ENCODE measurements at places on chromosomes 2 and 18.

DNA sequence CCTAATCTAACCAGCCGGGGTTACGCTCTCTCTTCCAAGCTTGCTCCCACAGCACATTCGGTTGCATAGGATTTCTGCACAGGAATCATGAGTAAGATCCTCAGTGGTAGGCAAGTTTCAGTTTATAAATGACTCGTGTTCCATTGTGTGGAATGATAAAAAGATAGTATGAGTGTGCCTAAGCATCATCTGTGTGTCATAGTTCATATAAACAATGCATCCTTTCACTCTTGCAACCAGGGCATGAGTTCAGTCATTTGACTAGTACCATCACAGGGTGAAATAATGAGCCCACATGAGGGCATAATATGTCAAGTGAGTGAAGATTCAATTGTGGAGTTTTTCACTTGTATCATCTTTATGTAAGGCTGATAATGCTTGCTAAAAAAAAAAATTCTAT is 417.1 kb upstream of the CDH2 start:
- H3K4me1 ChIP-seq = no peaks in the 10 kb centered on the region
- no peaks in the 10 kb centered on the region for H3K27me3 ChIP-seq
- no peak overlapping the region for H3K4me3 ChIP-seq
- no peak overlapping the region for H3K27ac ChIP-seq

DNA sequence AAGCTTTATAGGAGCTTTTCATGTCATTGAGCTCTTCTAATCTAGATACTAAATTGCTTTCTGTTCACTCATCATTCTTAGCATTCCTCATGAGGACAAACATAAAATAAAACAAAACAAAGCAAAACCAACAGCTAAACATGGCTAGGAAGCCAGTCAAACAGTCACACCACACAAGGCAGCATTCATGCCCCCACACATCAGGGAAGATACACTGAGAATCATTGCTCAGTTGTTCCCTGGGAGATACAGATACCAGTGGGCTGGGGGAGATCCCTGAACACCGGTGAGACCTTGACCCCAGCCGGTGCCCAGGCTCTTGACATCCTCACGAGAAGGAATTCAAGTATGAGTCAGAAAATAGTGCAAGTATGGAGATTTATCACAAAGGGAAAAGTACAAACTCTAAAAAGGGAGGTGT is 177.9 kb upstream of the ARL4C start:
- no peak for DNase-seq
- no peak overlapping the region for H3K4me3 ChIP-seq
- H3K27me3 ChIP-seq = no peaks in the 10 kb centered on the region
- H3K36me3 ChIP-seq = no peaks in the 10 kb centered on the region

- H3K27me3 ChIP-seq = no peaks in the 10 kb centered on the region
- DNase-seq = no peak
- no peak overlapping the region for H3K4me3 ChIP-seq
- no peaks in the 10 kb centered on the region for H3K4me1 ChIP-seq
- H3K27ac ChIP-seq = no peak overlapping the region
Measured at GRCh38 chr2:7133521-7133920, 216.3 kb downstream of the RNF144A start.

DNA sequence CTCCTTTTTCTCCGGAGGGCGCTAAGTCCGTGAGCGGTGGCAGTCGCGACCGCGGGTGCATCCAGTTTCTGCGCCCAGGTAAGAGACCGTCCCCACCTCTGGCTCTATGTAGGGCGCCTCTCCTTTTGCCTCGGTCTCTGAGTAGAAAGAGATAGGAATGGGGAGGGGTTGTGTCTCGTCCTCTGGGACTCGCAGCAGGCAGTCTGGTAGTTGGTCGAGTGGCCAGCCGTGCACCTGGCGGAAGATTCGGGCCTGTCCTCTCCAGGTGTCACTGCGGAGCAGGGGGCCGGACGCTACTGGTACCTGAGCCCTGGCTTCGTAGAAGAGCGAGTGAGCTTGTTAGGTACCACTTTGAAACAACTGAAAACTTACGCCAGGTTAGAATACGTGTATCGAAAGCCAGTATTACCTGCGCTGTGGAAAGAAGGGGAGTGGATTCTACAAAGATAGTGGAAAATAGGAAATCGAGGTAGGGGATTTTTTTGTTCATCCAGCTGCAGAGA is 403 bp downstream of the MAP2 start:
- H3K4me1 ChIP-seq = peaks cover 16% of the 10 kb centered on the region
- H3K36me3 ChIP-seq = no peaks in the 10 kb centered on the region
- peak overlapping the region; percentile 42 for H3K27ac ChIP-seq
- H3K4me3 ChIP-seq = peak overlapping the region; percentile 87
- peaks cover 17% of the 10 kb centered on the region for H3K27me3 ChIP-seq

DNA sequence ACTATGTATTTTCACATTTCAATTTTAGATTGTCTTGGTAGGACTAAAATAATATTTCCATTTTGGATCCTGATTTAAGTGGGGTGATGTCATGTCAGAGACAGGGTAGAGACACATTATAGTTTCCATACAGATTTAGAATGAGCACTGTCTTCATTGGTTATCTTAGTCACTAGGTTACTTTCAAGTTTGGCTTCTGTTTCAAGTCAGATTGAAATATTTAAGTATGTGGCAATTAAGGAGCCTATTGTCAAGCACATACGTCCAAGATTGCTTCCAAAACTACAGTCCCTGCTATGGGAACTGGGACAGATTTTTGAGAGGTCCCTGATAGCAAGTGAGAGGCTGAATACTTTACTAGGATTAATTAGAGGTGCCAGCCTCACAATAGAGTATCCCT is 89.2 kb upstream of the FAM117B start:
- no peak for DNase-seq
- H3K36me3 ChIP-seq = peaks cover 10% of the 10 kb centered on the region
- no peak overlapping the region for H3K4me3 ChIP-seq
- H3K4me1 ChIP-seq = no peaks in the 10 kb centered on the region
- no peak overlapping the region for H3K27ac ChIP-seq

- no peaks in the 10 kb centered on the region for H3K27me3 ChIP-seq
- H3K4me3 ChIP-seq = no peak overlapping the region
- no peak for DNase-seq
- no peak overlapping the region for H3K27ac ChIP-seq
Measured at GRCh38 chr18:56086176-56086575, 498.2 kb upstream of the TCF4 start.

DNA sequence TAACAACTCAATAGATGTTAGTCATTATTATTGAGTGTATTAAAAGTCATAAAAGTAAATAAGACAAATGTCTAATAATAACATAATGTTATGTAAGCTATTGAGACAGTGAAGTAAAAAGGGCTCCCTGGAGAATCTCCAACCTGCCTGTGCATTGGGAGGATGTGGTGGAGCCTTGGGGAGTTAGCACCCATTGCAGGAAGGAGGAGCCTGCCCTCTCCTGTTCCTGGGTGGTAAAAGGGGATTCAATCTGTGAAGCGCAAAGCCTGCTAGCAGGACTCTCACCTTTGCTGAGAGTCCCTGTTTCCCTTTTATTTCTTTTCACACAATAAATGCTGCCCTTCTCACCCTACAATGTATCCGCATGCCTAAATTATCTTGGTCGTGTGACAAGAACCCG is 206.1 kb downstream of the RAB3GAP1 start:
- H3K4me1 ChIP-seq = no peaks in the 10 kb centered on the region
- H3K36me3 ChIP-seq = no peaks in the 10 kb centered on the region
- no peak overlapping the region for H3K4me3 ChIP-seq
- DNase-seq = no peak
- no peak overlapping the region for H3K27ac ChIP-seq

DNA sequence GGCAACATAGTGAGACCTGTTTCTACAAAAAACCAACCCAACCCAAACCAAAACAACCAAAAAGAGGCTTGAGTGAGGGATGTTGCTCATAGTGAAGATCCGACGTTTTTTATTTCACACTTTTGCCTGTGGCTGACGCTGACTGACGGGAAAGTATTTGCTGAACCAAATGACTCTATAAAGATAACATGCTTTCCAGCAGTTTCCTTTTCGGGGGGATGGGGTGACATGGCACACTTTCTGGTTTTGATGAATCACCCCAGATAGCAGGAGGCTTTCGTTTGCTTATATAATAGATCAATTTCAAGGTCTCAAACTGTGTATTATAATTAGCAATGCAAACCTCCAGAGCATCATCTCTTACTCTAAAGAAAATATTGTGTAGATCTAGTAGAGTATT is 150.8 kb downstream of the AQP4 start:
- H3K27me3 ChIP-seq = peaks cover 7% of the 10 kb centered on the region
- no peak overlapping the region for H3K27ac ChIP-seq
- H3K36me3 ChIP-seq = no peaks in the 10 kb centered on the region
- H3K4me1 ChIP-seq = peaks cover 16% of the 10 kb centered on the region
- H3K4me3 ChIP-seq = no peak overlapping the region

DNA sequence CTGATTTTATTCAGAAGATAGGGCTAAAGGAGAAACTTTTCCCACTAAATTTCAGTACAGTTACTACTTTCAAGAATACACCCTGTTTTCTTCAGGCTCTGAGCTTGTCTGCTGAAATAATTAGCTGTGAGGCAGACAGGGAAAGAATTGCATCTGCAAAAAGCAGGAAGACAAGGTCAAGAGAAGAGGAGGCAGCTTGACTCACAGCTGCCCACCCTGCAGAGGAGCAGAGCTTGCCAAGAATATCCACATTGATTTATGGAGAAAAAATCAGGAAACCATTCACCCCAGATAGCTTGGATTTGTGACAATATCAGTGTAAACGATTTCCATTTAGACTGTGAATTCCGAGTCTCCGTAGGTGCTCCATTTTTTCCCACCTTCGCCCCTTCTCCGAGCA is 49.0 kb downstream of the ACTR2 start:
- H3K27ac ChIP-seq = no peak overlapping the region
- H3K36me3 ChIP-seq = peaks cover 10% of the 10 kb centered on the region
- H3K4me3 ChIP-seq = no peak overlapping the region

DNA sequence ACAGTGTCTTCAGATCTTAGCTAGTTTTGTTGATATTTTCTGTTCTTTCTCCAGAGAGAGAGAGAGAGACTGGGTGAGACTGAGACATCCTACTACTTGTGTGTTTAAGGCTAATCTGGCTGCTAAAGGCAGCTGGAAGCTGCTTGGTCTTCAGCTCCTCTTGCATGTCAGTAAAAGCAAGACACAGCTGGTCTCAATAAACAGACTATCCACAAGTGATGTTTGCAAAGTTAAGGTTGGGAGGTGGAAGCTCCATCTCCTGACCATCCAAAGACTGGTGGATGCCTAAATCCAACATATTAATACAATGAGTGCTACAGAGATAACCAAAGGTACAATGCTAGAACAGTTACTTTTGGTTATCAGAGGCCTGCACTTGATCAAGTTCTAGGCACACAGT is 17.8 kb downstream of the ERFE start:
- H3K4me3 ChIP-seq = no peak overlapping the region
- peaks cover 30% of the 10 kb centered on the region for H3K36me3 ChIP-seq
- H3K27ac ChIP-seq = no peak overlapping the region
- no peaks in the 10 kb centered on the region for H3K4me1 ChIP-seq
- H3K27me3 ChIP-seq = no peaks in the 10 kb centered on the region
- DNase-seq = no peak

DNA sequence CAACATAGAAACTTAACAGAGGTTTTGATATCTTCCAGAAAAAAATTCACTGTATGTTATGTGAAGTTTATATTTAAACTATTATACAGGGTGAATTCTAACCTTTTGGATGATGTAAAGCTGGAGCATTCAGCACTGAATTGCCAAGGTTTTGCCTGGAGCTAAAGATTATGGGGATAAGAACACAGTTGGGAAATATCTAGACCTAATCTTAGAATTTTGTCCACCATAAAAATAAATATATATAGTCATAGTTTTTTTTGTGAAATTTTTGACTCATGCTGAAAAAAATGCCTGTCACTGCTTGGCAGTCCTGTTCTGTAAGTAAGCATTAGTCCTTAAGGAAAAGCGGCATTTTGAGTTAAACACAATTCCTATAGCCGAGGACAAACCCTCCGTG is 339.3 kb upstream of the TMEFF2 start:
- no peaks in the 10 kb centered on the region for H3K36me3 ChIP-seq
- no peak for DNase-seq
- no peaks in the 10 kb centered on the region for H3K27me3 ChIP-seq
- H3K4me3 ChIP-seq = no peak overlapping the region
- no peak overlapping the region for H3K27ac ChIP-seq

DNA sequence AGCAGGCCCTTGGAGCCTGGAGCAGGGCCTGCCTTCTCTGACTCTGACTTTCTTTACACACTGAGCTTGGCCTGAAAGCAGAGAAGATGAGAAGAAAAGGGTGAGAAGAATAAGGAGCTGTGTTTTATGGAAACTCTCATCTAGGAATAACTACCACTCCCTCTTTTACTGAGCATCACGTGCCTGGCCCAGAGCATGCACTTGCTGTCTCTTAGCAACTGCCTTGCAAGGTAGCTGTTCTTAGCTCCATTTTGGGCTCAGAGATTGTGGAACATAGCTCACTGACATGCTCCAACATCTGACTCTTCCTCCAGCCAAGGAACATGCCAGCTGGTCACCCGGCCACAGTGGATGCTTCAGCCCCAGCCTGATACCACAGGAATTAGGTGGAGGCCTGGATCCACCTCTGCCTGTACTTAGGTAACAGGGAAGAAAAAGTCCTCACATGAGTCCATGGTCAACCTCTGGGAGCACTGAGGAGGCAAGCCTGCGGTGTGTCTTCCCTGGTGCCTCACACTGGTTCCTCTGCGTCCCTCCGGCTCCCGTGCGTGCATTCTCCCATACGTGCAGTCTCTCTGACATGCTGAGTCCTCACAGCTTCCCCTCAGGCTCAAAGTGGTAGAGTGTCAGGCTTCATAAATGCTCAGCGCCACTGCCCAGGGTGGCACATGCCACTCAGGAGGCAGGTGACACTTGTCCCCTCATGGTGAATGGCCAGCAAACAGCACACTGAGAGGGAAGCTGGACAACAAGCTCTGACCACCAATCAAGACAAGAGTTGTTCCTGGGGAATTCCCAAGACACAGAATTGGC is 35.7 kb downstream of the AMER3 start:
- peak; percentile 29 for DNase-seq
- H3K4me1 ChIP-seq = no peaks in the 10 kb centered on the region
- peaks cover 23% of the 10 kb centered on the region for H3K27me3 ChIP-seq

DNA sequence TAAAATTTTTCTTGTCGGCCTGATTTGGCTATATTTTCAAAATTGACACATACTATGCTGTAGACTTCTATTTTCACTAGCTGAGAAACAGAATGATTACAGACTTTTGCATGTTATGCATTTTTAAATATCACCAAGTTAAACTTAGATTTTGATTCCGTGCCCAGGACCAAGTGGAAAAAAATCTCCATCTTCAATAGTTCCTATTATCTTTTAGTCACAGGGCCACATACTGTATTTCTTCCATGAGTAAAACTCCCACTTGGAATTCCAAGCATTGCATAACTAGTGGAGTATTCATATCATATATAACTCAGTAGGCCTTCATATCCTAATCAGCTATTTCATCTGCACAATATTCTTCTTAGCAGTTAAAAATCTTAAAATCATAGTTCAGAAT is 470.9 kb downstream of the ARHGAP15 start:
- H3K4me1 ChIP-seq = peaks cover 21% of the 10 kb centered on the region
- H3K27ac ChIP-seq = no peak overlapping the region
- H3K27me3 ChIP-seq = peaks cover 12% of the 10 kb centered on the region
- no peak overlapping the region for H3K4me3 ChIP-seq

- peaks cover 18% of the 10 kb centered on the region for H3K27me3 ChIP-seq
- no peak for DNase-seq
- H3K4me1 ChIP-seq = peaks cover 7% of the 10 kb centered on the region
- H3K27ac ChIP-seq = no peak overlapping the region
- H3K4me3 ChIP-seq = no peak overlapping the region
Measured at GRCh38 chr2:29236074-29236473, 120.9 kb downstream of the CLIP4 start.
